Kidney tubule cell (primary cell): ENCODE measurements at places on chromosomes 7 and 10.

DNA sequence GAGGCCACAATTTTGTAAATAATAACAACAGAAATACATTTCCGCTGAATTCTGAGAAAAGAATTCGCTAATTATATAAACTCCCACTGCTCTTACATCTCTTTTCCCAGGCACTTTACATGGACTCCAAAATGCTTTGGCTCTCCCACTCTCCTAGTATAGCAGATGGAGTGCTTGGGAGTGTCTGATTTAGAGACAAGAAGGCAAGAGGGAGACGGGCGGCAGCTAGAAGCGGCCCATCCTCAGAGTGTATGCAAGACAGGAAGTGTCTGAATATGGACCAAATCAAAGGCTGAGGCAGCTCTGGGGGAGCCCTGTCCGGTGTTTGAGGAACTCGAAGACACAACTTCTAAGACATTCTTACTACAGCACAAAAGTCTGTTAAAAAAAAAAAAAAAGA is 212.1 kb downstream of the GFRA1 start:
- no peak for DNase-seq

GRCh38 chr10:107051769-107052168 is 112.7 kb downstream of the SORCS1 start:
- DNase-seq: no peak

- no peak for DNase-seq
These were observed 10.8 kb upstream of the ZNF862 start for GRCh38 chr7:149827089-149827981.

DNA sequence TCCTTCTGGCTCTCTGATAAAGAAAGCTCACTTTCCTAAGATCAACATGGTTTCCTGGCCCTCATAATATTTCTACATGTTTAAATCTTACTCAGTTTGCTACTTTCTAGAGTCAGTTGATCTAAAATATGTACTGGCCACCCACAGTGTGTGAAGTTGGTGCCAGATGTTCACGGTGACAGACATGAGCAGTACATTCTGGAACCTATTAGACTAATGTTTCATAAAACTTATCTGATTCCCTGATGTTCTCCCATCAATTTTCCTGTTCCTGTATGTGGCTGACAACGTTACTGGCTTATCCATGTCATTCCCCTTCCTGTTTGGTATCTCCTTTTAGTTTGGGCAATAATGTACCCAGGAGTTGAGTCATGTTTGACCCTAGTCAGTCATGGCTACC is 13.7 kb upstream of the CPVL start:
- DNase-seq: no peak

DNA sequence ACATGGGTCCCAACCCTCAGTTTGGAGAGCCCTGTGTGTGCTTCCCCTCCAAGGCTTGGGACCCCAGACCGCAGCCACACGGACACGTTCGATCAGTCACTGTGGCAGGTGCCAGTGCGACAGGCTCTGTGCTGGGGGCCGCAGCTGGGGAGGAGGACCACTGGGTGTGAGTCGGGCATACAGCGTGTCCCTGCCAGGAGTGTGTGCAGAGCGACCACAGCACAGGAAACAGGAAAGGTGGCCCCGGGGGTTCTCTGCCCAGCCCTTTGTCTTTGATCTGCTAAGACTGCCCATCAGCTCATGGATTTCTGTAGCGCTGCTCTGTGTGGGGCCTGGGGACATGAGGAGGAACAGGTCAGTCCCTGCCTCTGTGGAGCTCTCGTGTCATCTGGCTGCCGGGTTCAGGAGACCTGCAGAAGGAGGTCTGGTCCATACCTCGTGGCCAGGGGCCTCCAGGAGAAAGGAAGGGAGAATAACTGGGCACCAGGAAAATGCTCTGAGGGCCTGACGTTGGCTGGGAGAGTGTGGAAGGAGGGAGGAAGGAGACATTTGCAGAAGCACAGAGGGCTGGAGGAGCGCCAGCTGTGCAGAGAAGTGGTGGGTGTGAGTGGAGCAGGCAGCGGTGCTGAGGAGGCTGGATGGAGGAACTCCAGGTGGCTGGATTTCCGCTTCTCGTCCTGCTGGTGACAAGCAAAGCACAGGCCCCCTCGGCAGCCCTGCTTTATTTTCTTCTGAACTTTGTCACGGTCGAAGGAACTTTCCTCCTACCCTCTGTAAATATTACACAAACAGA is 4.1 kb downstream of the NUDT1 start:
- no peak for DNase-seq

GRCh38 chr7:111401516-111401915 is 160.8 kb downstream of the IMMP2L start:
- peak; percentile 76 for DNase-seq
